Stimulated activated CD8-positive, alpha-beta memory T cell treated with anti-CD3 and anti-CD28 coated beads, Interleukin-15, amount 100 ng/mL, for 1 hour (primary cell): ENCODE measurements at places on chromosomes 13 and 19.

DNA sequence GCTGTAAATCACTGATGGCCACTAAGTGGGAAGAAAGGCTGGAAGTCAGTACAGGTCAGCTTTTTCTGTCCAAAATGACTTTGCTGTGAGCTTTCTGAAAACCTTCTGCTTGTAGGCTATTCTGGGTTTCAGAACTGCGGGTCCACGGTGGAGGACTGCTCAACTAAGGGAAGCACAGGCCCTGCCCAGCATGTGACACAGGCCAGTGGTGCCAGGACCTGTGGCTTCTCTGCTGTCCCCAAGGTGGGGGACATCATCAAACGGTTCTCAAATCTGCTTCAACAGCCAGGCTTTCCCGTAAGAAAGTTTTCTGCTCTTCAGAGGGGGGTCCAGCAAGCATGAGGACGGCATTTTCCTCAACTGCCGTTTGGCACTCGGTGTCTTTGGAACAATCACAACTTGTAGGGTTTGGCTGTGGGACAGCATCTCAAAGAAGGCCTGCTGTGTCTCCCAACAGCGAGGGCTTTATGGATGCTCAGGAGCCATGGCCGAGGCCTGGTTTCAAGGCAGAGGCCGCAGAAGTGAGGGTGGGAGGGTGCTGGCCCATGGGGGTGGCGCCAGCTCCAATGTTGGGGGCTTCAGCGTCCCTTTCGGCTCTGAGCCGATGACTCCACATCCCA, 3.8 kb downstream of the SGTA start:
- DNase-seq: no peak

- no peak for DNase-seq
Observed at GRCh38 chr19:2519482-2519881, 43.6 kb downstream of the GADD45B start.

DNA sequence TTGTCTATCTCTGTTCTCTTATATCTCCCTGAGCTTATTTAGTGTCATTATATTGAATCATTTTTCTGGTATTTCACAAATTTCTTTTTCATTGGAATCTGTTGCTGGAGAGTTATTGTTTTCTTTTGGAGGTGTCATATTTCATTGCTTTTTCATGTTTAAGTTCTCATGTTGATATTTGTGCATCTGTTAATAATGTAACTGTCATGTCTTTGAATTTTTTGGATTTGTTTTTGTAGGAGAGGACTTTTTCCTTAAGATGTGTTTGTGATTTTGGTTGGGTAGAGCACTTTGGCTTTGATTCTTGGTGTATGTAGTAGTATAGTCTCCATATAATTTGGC, 64.0 kb downstream of the DNAJC3 start:
- DNase-seq: no peak

DNA sequence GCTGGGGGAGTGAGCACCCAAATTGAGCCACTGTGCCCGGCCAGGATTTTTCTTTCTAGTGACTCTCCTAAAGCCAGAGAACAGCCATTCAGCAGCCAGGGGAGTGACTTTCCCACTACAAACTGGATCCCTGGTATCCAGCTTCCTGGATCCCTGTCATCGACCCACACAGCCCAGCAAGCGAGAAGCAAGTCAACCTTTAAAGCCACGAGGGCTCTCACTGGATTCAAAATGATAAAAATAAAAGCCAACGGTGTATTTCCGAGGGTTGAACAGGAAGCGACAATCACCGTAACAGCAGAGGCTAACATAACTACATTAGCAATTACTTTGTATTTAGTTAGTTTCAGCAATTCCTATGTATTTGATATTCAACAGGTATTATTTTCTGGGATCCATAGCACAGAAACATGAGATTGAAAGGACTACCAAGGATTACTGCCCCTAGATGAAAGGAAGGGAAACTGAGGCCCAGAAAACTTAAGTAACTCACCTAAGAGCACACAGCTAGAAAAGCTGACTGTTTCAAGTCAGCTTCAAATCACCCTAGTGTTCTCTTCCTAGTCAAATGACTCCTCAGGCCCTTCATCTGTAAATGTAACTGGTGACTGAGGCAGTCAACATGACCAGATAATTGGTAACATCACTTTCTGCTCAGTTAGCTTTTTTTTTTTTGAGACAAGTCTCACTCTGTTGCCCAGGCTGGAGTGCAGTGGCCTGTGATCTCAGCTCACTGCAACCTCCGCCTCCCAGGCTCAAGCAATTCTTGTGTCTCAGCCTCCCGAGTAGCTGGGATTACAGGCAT, 2.7 kb downstream of the RFX1 start:
- no peak for DNase-seq

DNA sequence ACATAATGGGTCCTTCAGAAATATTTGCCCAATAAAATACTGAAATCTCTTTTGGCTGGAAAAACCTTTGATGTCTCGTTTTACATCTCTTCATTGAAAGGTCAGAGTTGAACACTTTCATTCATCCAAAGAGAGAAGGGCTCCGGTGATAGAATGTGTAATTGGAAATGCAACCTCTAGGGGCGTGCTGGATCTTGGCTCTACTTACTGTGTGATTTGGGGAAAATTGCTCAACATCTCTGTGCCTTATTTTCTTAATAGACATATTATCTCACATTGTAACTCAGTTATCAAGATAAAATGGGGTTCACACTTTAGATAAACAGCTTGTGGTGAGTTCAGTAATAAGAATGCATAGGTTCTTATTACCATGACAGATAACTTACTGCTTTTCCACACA, 1444.1 kb downstream of the SLITRK5 start:
- no peak for DNase-seq

GRCh38 chr13:48132961-48133360, 38.1 kb upstream of the MED4 start:
- no peak for DNase-seq

DNA sequence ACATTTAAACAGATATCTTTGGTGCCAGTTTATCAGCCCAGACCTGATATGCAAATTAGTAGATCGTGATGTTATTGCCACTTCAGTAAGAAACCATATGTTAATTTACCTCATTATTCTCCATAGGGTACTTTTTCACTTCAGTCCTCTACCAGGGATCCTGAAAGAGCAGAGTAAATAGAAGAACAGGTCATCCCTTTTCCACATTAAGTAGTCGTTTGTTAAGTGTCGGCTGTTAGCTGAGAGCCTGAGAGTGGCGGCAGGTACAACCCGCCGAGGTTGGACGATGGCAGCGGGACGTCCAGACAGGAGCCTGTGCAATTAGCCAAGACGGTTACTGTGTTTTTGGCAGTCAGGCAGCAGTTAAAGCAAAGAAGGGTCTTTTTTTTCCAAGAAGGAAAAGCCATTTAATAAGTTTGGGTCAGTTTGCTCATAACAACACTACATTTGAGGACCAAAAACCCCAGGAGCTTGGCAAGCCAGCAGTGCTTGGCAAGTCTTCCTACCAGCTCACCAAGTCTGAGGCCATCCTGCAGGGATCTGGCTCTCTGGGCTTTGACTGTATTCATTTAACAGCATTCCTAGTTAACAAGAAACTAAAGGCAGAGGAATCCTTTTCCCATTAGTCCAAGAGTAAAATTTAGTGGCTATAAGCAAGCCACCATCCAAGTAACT, 231.8 kb downstream of the SHISA2 start:
- no peak for DNase-seq

DNA sequence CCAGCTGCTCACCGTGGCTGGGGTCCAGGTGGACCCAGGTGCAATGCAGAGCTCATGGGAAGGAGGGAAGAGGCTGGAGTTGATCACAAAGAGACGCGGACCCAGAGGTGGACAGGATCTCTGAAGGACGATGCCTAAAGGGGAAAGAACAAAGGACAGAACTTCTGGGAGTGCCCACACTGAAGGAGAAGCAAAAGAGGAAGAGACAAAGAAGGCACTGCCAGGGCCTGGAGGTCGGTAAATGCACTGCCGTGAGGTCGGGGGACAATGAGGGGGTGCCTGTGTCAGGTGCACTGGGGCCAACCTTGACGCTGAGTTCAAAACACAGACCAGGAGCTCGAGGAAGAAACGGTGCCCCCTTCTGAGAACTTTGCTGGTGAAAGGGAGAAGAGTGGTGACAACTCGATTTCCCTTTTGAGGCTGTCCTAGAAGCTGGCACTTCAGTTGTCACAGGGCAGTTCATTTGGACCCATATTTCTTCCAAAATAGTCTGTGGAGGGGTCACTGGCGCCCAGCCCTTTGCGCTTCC, 55.6 kb downstream of the GJA3 start:
- no peak for DNase-seq

DNA sequence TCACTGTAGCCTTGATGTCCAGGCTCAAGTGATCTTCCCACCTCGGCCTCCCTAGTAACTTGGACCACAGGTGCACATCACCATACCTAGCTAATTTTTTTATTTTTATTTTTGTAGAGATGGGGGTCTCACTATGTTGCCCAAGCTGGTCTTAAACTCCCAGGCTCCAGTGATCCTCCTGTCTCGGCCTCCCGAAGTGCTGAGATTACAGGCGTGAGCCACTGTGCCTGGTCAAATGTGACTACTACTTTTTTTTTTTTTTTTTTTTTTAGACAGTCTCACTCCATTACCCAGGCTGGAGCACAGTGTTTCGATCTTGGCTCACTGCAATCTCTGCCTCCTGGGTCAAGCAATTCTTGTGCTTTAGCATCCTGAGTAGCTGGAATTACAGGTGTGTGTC, 20.6 kb upstream of the COX7A1 start:
- DNase-seq: no peak

GRCh38 chr19:18205200-18205892, 1.5 kb upstream of the RAB3A start:
- peak; percentile 31 for DNase-seq

- no peak for DNase-seq
Observed at GRCh38 chr19:57068921-57069697, 50.7 kb upstream of the USP29 start.

- no peak for DNase-seq
Observed at GRCh38 chr13:105502193-105502592, 1033.3 kb downstream of the EFNB2 start.

GRCh38 chr19:50333737-50334617, 4.8 kb upstream of the KCNC3 start:
- peak; percentile 62 for DNase-seq

DNA sequence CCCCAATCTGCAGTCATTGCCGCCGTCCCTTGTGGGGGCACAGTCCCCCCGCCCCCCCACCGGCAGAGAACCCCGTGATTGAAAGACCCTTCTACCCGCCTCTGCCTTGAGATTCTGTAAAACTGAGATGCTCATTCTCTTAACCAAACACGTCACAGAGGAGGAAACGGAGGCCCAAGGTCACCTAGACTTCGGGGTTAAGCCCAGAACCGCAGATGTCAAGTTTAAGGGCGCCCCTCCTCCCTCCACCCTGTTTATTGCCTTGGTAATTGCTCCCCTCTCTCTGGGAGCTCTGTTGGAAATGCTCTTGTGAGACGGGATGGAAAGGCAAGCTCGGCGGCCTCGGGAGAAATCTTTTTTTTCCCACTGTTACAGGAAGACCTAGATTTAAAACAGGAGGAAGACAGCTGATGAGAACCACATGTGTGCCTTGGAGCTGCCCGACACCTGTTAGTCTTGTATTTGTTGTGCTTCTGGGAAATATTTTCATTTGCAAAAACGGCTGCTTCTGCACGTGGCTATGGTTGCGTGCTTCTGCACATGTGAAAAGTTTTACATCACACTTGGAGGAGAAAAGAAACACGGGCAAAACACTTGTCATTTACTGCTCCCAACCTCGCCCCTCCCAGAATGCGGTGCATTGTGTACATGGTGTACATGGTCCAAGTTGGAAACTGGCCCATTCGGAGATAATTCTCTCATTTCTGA, 1.1 kb upstream of the MED26 start:
- no peak for DNase-seq

- no peak for DNase-seq
Observed at GRCh38 chr19:5312058-5312457, 28.6 kb downstream of the PTPRS start.

GRCh38 chr19:13382633-13382938, 123.7 kb downstream of the CACNA1A start:
- no peak for DNase-seq

DNA sequence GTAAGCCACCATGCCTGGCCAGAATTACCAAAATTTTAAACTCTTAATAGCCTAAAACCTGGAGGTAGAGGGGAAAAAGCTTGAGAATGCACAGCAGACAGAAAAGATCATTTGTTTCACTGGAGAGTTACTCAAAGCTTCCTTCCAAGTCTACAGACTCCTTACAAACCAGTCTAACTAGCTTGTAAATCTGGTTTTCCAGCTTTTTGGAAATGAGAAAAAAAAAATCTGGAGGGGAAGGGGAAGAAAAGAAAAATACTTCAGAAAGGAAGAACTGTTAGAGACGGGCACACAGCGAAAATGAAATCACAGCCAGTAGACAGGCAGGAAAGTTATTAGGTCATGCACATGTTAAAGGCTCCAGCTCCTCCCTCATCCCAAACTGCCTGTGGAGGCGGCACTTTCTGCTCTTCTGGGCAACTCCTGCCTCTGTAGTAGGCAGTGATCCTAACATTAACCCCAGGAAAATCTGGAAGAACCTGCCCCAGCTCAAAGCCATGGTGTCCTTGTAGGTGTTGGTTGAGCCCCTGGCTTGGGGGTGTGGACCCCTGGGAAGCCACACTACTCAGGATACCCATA, 17.3 kb downstream of the PARP4 start:
- DNase-seq: no peak

DNA sequence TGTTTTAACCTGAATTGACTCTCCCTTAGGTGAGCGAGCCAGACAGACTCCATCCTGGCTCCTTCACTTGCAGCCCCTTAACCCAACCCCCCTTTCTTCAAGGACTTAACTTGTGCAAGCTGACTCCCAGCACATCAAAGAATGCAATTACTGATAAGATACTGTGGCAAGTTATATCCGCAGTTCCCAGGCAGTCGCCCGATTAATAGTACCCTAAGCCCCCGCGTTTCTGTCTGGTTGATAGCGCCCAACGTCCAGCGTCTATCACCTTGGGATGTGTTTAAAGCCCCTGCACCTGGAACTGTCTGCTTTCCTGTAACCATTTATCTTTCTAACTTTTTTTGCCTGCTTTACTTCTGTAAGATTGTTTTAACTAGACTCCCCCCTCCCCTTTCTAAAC, 6.2 kb downstream of the HSD17B14 start:
- no peak for DNase-seq

- no peak for DNase-seq
Observed at GRCh38 chr19:38060331-38060730, 153.3 kb downstream of the SIPA1L3 start.
